ENCODE measurements at places on chromosomes 11 and 22.

DNA sequence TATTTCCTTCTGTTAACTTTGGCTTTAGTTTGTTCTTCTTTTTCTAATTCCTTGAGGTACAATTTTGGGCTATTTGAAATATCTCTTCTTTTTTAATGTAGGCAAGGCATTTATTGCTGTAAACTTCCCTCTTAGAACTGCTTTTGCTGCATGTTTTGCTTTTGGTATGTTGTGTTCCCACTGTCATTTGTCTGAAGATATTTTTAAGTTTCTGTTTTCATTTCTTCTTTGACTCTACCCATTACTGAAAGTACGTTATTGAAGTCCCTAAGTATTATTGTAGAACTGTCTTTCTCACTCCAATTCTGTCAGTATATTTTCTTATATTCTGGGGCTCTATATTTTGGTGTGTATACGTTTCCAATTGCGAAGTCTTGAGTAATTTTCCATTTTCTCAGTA lies 77.9 kb downstream of the KCNQ1OT1 start:
- DNase-seq: no peak

DNA sequence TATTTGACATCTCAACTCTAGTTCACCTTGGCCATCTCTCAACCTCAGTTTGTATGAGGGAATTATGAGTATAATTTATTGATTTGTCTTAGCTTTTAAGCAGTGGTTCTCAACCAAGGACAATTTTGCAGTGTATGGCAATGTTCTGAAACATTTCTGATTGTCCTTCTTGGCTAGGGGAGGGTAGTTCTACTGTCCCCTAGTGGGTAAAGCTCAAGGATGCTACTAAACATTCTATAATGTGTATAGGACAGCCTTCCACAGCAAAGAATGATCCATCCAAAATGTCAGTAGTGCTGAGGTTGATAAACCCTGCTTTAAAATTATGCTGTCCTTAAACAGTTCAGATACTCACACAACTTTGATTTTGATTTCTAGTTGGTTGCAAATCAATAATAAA lies 78.1 kb upstream of the ALKBH3 start:
- no peak for DNase-seq

GRCh38 chr11:82976786-82977185 lies 75.2 kb downstream of the DDIAS start:
- DNase-seq: no peak

DNA sequence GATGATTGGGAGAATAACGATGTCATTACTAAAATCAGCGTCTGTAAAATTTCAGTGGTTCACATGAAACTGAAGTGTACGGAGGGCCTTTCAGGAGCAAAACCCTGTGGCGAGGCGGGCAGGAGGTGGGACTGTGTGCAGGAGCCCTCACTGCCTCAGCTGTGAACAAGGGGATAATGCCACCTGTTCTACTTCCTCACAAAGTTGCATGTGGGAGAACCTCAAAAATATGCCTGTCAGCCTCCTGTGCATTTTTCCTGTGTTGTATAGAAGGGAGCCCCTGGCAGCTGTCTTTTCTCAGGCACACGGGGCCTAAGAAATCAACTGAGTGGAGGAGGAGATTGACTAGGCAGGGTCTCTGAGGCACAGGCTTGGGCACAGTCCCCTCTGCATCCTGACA lies 43.0 kb upstream of the MYO18B start:
- no peak for DNase-seq

DNA sequence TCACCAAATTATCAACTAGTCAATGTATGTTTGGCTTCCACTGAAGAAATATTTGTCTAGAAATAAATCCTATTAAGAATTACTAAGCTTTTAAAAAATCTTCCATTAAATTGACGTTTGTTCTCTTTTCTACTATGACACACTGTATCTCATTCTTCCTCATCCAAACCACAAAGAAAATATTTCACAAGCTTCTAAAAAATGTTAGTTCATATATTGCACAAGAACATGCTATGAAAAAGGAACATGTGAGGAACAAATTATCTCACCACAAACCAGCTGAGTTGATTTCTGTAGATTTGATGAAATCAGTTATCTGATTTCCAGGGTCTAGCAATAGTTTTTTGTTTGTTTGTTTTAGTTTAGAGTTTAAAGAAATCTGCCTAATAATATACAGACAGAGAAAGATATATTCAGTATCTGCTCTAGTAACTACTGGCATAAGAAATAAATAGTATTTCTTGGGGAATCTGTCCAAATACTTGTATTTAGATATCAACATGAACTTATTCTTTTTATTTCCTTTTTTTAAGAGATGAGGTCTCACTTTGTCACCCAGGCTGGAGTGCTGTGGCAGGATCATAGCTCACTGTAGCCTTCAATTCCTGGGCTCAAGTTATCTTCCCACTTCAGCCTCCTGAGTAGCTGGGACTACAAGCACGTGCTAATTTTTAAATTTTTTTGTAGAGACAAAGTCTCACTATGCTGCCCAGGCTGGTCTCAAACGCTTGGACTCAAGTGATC lies 161.7 kb downstream of the ATG16L2 start:
- DNase-seq: no peak

- no peak for DNase-seq
These were observed 1.6 kb downstream of the KCNJ1 start for GRCh38 chr11:128865490-128865889.

DNA sequence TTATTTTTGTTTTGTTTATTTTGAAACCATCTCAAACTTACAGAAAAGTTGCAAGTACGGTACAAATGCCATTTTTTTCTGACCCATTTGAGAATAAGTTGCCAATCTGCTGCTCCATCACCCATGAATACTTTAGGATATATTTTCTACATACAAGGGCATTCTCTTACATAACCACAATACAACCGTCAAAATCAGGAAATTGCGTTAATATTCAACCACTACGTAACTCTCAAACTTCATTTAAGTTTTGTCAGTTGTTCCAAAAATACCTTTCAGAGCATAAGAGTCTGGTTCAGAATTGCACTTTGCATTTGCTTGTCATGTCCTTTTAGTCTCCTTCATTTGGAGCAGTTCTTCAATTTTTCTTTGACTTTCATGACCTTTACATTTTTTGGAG lies 194.3 kb upstream of the BDNF start:
- DNase-seq: no peak

DNA sequence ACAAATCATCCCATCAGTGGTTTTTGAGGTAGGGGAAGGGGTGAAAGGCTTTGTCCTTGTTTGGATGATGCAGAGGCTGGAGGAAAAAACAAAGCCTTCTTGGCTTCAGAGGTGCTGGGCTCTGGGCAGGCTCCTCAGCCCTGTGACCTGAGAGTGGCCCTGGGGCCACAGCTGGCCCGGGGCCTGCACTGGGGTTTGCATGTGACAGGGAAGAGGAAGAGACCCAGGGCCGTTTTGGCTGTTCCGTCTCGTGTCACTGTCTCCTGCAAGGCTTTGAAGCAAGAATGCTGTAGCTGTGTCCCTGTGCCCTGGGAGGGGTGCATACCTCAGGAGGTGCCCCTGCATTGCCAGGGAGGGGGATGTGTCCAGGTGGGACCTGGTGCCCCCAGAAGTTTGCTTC lies 12.6 kb downstream of the ARHGAP8 start:
- no peak for DNase-seq

DNA sequence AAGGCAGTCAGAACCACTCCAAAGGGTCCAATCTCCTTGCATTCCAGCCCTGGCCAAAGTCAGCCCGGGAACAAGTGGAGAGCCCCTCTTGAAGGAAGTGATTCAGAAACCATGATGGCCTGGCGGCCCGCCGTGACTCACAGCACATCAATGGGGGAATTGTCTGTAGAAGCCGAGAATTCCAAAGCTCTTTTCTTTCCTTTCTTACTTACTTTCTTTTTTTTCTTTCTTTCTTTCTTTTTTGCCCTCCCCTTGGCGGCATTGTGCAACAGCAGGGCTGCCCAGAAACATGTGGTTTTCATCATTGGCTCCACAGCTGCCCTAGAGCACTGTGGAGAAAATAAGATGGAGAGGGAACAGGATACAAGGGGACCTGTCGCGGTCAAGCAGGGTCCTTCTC lies 140.2 kb upstream of the TIMP3 start:
- no peak for DNase-seq

DNA sequence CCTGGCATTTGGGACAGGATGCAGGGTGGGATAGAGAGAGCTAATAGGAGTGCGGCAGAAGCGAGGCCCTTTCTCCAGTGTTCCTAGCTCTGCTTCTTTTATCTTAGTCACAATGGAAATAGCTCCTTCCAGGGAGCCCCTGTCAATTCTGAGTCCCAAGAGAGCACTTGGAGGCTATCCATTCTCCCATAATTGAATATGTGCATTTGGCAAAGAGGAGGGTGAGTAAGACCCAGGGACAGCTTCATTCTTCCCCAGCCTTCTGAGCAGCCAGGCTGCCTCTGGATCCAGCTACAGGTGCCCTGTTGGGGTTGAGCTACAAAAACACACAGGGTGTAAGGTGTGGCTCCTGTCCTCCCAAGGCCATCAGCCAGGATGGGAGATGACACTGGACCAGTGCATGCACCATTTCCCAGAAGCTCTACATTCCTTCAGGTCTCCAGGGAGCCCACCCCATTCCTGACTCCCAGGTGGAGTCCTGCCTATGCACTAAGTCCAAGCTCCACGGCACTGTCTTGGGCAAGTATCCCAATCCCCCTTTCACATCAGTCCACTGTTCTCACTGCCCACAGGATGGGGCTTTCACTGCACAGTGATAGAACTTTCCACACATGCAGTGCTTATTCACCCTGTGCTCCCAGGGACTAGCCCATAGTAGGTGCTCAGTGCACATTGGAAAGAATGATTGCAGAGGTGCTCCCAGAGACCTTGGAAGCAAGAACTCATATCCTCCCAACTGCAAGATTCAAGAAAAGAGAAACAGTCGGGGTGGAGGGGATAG lies 6.2 kb downstream of the MS4A10 start:
- no peak for DNase-seq

GRCh38 chr22:47548953-47549740 lies 786.7 kb downstream of the TBC1D22A start:
- no peak for DNase-seq

DNA sequence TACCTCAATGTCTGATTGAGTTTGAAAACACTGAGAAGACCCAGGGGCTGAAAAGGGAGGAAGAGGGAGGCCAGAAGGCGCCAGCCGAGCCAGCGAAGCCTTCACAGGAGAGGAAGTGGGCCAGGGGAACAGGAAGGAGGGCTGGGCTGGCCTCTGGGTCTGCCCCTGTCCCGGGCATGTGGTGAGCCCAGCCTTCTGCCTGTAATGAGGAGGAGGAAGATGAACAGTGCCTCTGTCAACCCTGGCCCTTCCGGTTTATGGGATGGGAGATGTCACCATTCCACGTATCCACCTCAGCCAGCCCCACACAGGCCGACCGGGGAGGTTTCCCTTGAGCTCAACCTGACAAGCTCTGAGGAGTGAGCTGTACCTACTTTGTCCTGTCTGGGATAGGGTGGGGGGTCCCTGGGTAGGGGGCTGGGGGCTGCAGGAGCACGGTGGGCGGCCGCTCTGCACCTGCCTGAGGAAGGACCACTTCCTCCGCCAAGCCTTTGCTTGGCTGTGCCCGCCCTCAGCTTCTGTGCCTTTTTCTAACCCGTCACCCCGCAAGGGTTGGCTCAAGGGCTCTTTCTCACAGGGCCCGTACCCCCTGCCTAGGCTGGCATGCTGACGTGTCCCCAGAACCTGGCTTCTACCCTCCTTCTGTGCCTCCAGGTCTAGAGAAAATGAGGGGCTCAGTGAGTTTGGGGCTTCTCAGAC lies 2.0 kb downstream of the PARVG start:
- DNase-seq: no peak

DNA sequence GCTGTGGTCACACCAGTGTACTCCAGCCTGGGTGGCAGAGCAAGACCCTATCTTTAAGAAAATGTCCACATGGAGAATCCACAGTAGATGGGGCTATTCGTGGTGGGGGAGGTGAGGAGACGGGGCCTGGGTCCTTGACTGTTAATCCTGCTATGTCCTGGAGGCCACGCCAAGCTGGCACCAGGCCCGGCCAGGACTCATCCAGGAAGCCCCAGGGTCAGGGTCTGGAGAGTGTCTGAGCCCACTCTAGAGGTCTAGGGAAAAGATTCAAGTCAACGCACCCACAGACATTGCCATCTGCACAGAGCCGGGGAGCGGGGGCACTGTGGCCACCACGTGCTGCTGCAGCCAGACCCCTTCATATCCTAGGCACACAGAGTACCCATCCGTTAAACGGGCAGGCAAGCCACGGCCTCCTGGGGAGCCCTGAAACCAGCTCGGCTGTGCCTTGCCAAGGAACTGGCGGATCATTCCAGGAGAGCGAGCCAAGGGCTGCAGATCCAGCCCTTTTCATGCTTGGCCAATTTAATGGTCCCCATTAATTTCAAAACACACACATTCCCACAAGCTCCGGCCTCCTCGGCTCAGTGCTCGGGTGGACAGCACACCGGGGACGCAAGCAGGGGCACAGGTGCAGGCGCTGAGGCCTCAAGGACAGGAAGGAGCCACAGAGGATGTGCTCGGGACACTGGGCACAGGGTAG lies 24.7 kb downstream of the MACROD1 start:
- no peak for DNase-seq

DNA sequence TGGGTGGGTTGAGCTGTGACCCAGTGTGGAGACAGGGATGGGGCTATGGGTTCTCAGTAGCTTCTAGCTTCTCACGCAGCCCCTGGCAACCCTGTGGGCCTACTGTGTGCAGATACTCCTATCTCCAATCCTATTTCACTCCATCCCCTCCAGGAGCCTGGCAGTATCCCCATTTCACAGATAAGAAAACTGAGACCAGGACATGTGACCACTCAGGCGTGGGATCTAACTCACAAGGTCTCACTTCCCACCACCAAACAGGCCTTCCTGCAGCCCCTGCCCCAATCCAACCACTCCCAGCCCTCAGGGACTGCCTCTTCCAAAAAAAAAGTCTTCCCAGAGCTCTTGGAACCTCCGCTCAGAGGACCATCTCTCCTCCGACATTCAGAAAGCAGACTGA lies 15.6 kb downstream of the ELFN2 start:
- no peak for DNase-seq

DNA sequence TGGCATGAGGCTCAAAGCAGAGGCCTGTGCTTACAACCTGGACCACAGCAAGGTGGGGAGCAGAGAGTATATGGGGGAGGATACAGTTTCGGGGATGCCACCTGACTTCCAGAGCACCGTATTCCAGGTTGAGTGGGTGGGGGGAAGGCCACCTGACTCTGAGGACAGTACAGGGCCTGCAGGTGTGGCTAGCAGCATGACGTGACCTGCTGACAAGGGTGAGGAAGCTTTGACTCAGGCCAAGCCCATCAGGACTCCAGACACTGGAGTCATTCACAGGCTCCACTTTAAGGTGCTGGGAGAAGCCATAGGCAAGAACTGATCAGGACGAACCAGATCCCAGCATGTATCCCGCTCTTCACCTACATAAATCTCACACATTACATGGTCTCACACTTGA lies 34.6 kb upstream of the CRTAM start:
- DNase-seq: no peak

- DNase-seq: peak; percentile 57
These were observed at the start of gene ESAM for GRCh38 chr11:124762105-124762623. Gene ESAM, minus strand, starts transcription at chr11:124762290. Its CDS starts 136 bp downstream, at chr11:124762154.

DNA sequence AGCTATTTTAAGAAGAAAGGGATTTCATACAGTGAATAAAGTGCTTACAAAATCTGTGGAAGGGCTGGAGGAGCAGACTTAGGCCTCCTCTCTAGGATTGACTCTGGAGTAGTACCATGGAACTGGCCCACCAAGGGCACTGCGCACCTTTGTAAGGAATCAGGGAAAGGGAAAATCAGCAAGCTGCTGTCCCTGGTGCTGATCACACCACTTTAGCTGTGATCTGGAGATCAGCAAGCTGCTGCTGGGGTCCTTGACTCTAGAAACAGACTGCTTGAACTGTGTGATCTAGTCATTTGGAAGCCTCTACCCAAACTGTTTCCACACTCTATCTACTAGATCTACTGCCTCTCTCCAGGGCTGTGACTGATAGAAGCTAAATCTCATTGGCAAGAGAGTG lies 18.4 kb upstream of the TECTA start:
- DNase-seq: no peak

Measured in activated CD4-positive, alpha-beta T cell treated with anti-CD3 and anti-CD28 coated beads for 24 hours (primary cell).